ENCODE measurements at places on chromosomes 11 and 22.

- no peak for DNase-seq
Measured at GRCh38 chr22:30829901-30830550, 135.4 kb downstream of the OSBP2 start.

- DNase-seq, result no peak
Measured at GRCh38 chr22:34886391-34886790, 179.6 kb upstream of the ISX start.

DNA sequence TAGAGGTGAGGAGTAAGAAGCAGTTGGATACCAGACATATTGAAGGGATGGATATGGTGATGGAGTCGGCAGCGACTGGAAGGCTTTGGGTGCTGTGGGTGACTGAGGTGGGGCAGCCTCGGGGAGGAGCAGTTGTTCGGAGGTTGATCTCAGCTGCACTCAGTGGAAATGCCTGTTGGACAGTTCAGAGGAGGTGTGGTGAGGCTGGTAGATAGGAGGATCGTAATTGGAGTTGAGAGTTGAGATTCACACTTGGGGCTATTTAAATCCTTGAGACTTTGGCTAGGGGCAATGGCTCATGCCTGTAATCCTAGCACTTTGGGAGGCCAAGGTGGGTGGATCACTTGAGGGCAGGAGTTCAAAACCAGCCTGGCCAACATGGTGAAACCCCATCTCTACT lies 6.9 kb downstream of the OTUB1 start:
- DNase-seq, result no peak

DNA sequence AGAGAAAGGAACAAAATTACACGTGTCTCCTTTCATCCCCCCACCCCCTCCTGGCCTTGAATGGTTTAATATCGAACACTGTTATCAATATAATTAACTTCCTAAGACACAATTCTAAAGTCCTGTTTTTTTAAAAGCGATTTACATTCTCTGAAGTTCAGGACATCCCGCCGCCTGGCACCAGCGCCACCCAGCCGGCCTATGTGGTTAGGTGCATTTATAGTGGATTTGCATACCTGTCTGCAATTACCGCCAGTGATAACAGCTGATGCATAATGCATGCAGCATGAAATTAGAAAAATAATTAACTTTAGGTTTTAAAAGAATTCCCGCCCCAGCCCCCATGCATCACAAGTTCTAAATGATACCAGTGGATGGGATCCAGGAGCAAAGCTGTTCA lies 58.6 kb downstream of the MACROD1 start:
- DNase-seq, result no peak

DNA sequence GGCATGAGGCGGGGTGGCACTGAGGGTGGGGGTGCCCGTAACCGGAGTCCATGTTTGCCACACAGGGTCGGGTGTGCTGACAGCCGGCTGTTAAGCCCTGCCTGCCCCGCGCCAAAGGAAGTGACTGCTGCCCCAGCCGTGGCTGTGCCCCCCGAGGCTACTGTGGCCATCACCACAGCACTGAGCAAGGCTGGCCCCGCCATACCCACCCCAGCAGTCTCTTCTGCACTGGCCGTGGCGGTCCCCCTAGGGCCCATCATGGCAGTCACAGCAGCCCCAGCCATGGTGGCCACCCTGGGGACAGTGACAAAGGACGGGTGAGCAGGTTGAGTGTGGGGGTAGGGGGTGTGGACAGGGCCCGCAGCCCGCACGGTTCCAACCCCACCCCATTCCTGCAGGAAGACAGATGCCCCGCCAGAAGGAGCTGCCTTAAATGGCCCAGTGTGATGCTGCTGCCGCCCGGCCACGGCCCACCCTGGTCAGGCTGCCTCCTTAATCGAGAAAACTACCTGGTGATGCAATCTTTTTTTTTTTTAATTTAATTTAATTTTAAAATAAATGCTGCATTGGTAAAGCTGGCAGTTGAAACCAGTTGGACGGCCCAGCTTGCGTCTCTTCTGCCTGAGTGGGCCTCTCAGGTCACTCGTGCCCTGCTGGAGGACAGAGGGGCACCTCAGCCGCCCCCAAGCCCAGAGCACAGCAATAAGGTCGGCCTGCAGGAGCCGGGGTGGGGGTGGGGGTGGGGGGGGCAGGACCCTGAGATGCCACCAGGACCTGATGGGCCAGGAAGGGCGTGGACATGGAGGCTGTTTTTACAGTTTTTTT lies 30.8 kb downstream of the SBF1 start:
- DNase-seq, result no peak

Data from NCI-H1436 treated with DMSO at 0.1 percent for 48 hours (cell line).